Posterior vena cava (tissue), 2 donors: ENCODE measurements at places on chromosomes 2 and 18. TPM values are rescaled to one million over a fixed set of nuclear protein-coding genes. Genes with fewer than 3 reads are reported as not detected.

GRCh38 chr2:26058390-26058789, 24.5 kb downstream of the RAB10 start:
- no peak for DNase-seq

GRCh38 chr2:47009253-47009767, 93.7 kb upstream of the MCFD2 start:
- DNase-seq = no peak

GRCh38 chr2:174438146-174438886, 42.8 kb downstream of the SCRN3 start:
- DNase-seq = no peak

- DNase-seq = no peak
Observed at GRCh38 chr18:25962176-25962575, 128.2 kb downstream of the SS18 start.

The MEIS1 gene
- 96.9 TPM for total RNA-seq

The DCDC2C gene
- not detected for total RNA-seq

GRCh38 chr2:159946326-159946999, 116.0 kb downstream of the PLA2R1 start:
- no peak for DNase-seq

The UGT1A10 gene
- not detected for total RNA-seq
